ENCODE measurements at places on chromosomes 7 and 10. TPM values are rescaled to one million over a fixed set of nuclear protein-coding genes. Genes with fewer than 3 reads are reported as not detected.

DNA sequence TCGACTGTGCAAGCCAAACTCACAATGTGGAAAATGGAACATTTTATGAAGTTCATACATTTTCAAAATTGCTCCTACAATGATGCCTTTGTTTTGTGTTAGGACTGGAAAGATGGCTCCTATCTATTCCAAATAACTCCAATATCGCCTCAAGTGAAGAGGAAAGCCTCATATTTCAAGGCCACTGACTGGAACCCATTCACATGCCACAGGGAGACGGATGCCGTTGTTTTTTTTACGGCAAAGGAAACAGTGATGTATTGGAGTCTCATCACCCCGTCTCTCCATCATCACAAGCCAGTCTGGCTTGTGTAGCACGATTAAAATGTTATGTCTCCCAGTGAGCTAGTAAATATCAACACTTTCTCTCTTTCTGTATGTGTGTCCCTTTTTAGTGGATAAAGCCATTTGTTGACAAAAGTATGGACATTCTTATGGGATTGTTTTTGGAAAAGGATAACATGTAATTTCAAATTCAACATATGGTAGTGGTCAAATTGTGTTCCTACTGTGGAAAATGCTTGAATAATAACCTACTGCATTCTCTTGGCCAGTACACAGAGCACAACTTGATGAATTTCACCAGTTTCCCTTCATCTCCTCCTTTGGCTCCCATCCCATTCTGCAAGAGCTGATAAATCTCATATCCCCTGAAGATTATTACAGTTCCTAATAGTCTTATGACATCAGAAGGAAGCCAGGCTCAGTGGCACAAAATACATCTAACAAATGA is 109.5 kb upstream of the PITRM1 start:
- DNase-seq, result peak; percentile 18

- no peak for DNase-seq
These were observed 96.9 kb downstream of the EVX1 start for GRCh38 chr7:27339478-27339877.

GRCh38 chr10:9437131-9437530 is 1382.6 kb downstream of the GATA3 start:
- DNase-seq, result peak; percentile 69

DOCK4 gene
- 20.8 TPM for polyA plus RNA-seq

TMEM184A gene
- polyA plus RNA-seq, result 0.05 TPM

Data from fibroblast of lung (primary cell).